ENCODE measurements at places on chromosomes 3 and 15. TPM values are rescaled to one million over a fixed set of nuclear protein-coding genes. Genes with fewer than 3 reads are reported as not detected.

The STRA6 gene
- total RNA-seq, result 0.51 TPM

- H3K27ac ChIP-seq, result no peak overlapping the region
- H3K4me1 ChIP-seq, result no peaks in the 10 kb centered on the region
- no peaks in the 10 kb centered on the region for H3K27me3 ChIP-seq
- H3K4me3 ChIP-seq, result no peak overlapping the region
- DNase-seq, result no peak
These were observed 179.9 kb downstream of the CNTN6 start for GRCh38 chr3:1272546-1273265.

DNA sequence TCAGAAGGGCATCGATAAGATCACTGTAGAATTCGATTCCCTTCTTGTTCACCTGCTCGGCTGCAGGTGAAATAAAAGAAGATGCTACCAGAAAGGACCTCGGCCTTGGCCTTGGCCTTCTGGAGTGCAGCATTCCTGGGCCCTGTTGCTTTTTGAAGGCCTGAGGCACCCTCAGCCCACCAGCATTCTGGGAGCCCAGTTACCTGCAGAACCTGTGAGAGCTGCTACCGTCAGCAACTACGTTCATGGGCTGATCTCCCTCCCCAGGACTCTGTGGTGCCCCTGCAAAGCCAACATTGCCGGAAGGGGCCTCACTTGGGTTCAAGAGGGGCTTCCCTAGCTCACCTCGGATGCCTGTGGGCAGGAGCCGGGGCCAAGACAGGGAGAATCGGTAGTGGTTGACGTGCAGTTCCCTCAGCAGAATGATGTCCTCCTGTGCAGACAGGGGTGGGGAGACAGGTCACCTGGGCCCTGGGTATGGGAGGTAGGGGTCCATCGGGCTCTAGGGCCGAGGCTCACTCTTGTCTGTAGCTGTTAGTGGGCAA lies 2.2 kb downstream of the LCTL start:
- no peak overlapping the region for H3K27ac ChIP-seq
- H3K36me3 ChIP-seq, result no peaks in the 10 kb centered on the region
- no peak for DNase-seq
- H3K4me1 ChIP-seq, result no peaks in the 10 kb centered on the region
- H3K4me3 ChIP-seq, result no peak overlapping the region

GRCh38 chr3:118945834-118946233 lies 88.8 kb downstream of the IGSF11 start:
- no peaks in the 10 kb centered on the region for H3K36me3 ChIP-seq
- H3K4me3 ChIP-seq, result no peak overlapping the region
- H3K27me3 ChIP-seq, result no peaks in the 10 kb centered on the region
- H3K27ac ChIP-seq, result no peak overlapping the region

Data from activated CD8-positive, alpha-beta T cell treated with anti-CD3 and anti-CD28 coated beads for 36 hours (primary cell).